ENCODE measurements at places on chromosomes 16 and 17.

- no peak for DNase-seq
These were observed 3.6 kb downstream of the FLYWCH1 start for GRCh38 chr16:2915196-2915929.

DNA sequence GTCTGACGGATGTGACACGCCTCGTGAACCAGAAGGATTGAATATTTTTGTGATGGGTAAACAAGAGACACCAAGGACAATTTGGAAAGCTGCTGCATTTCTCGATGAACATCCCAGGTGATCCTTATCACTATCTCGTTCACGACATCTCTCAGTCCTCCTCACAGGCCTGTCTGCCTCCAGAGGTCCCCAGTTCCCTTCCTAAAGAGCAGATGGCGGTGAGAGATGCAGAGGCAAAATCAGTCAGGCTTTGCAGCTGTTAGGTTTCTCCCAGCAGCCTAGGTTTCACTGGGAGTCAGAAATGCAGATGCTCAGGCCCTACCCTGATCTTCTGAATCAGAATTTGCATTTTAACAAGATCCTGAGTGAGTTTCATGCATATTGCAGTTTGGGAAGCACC is 23.6 kb downstream of the SCPEP1 start:
- no peak for DNase-seq

- DNase-seq = no peak
These were observed 306.9 kb upstream of the CA10 start for GRCh38 chr17:52465407-52465806.

GRCh38 chr16:89193576-89194293 is 6.6 kb downstream of the SLC22A31 start:
- peak; percentile 8 for DNase-seq

DNA sequence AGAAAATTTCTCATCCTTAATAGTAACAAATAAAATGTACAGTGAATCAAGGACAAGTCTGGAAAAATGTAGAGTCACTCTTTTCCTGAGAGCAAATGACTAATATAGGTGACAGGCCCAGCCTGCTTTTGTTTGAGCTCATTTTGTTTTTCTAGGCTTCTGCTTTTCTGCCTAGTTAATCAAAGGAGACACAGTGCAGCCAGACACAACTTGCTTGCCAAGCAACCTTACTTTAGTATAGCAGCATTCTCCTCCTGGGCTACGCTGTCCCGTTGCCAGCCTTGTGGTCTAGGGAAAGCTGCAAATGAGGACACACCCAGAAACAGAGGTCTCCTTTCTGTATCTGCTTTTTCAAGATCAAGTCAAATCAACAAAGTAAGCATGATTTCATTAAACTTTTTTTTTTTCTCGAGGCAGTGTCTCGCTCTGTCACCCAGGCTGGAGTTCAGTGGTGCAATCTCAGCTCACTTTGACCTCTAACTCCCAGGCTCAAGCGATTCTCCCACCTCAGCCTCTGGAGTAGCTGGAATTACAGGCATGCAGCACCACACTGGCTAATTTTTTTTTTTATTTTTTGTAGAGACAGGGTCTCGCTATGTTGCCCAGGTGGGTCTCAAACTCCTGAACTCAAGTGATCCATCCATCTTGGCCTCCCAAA is 17.2 kb downstream of the GINS3 start:
- no peak for DNase-seq

All from T-helper 1 cell (primary cell).